ENCODE measurements at places on chromosomes 7 and 10.

- DNase-seq = no peak
Measured at GRCh38 chr7:151408839-151409666, 785 bp downstream of the WDR86 start.

- peak; percentile 52 for DNase-seq
Measured at GRCh38 chr7:116630357-116630756, 41.6 kb upstream of the MET start.

DNA sequence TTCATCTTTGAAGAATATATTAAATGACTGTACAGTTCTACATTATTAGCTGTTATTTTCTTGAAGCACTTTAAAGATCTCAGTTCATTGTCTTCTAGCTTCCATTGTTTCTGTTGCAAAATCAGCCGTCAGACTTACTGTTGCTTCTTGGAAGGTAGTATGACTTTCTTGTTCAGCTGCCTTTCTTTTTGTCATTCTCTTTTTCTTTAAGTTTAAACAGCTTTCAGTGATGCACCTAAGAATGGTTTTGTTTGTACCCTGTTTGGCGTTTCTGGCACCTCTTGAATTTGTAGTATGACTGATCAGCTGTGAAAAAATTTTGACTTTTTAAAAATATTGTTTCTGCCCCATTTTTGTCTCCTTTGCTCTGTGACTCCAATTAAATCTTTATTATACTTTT lies 9.3 kb downstream of the MKLN1 start:
- DNase-seq = peak; percentile 62

- DNase-seq = no peak
Measured at GRCh38 chr10:53898532-53898931, 902.5 kb downstream of the PCDH15 start.

- DNase-seq = peak; percentile 32
Measured at GRCh38 chr10:114045136-114046086, 1.7 kb downstream of the ADRB1 start.

DNA sequence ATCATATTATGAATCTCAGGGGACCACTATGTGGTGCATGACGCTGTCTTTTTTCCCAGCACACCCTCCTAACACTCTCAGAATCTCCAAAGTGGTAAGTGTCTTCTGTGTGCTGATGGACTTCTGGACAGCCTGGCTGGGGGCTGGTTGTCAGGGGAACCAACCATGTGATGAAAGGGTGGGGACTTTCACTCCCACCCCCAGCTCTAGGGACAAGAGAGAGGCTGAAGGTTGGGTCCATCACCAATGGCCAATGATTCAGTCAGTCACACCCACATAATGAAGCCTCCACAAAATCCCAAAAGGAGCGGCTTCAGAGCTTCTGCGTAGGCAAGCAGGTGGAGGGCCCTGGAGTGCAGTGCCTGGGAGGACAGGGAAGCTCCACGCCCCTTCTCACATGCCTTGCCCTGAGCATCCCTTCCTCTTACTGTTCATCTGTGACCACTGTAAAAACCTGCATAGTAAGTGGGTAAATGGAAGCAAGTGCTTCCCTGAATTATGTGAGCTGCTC lies 44.6 kb downstream of the RASGEF1A start:
- no peak for DNase-seq

- DNase-seq = no peak
Measured at GRCh38 chr7:98086281-98086718, 20.4 kb upstream of the LMTK2 start.

- no peak for DNase-seq
Measured at GRCh38 chr10:6786579-6787031, 206.5 kb upstream of the PRKCQ start.

- DNase-seq = no peak
Measured at GRCh38 chr10:49115015-49115795, at the start of gene VSTM4. Gene VSTM4 (minus strand): TSS chr10:49115522. CDS start chr10:49115485, 37 bp downstream.

- no peak for DNase-seq
Measured at GRCh38 chr7:26930845-26931244, 66.5 kb upstream of the SKAP2 start.

GRCh38 chr7:80643336-80643915 lies 5.0 kb downstream of the CD36 start:
- no peak for DNase-seq

DNA sequence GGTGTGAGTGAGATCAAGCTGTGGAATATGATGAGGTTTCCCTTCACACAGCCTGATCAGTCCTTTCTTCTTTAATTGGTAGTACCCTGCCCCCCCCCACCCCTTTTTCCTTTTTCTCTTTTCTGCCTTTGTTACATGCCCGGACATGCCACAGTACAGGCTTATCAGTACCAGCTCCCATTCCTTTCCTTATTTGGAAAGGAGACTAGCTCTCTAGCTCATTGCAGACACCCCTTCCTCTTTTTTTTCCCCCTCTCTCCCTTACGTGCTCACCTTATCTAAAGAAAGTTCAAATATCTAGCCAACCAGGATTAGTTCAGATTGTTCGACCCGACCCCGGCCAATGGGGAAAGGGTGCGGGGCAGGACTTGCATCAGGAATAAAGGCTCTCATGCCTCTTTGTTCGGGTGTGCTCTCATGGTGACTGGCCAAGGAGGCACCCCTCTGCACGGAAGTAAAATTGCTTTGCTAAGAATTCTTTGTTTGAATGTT lies 230.4 kb downstream of the ACTR3B start:
- peak; percentile 30 for DNase-seq

- DNase-seq = no peak
Measured at GRCh38 chr10:117162093-117163060, 24.3 kb upstream of the VAX1 start.

- peak; percentile 37 for DNase-seq
Measured at GRCh38 chr7:148286150-148286549, 304.4 kb upstream of the C7orf33 start.

DNA sequence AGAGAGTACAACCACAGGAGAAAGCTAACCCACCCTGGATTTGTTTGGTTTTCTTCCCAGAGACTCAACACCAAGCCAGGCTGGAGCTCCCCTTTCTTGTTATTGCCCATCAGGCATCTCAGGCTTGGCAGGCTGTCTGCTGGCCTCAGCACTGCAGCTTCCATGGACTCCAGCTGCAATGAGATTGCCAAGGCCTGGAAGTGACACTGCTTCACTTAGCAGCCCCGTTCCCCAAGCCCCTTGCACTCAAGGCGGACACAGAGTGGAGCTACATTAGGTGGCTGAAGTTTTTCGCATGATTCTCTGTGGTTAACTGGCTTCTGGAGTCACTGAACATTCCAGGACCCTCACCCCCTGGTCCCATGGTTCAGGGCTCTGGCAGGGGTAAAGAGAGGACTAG lies 163.1 kb upstream of the GDF10 start:
- DNase-seq = no peak

- peak; percentile 32 for DNase-seq
Measured at GRCh38 chr7:133292631-133293030, 39.8 kb downstream of the EXOC4 start.

- DNase-seq = no peak
Measured at GRCh38 chr10:46240684-46241565, 45.9 kb upstream of the ANTXRL start.

GRCh38 chr10:100510533-100511308 lies 8.9 kb downstream of the SEC31B start:
- no peak for DNase-seq

DNA sequence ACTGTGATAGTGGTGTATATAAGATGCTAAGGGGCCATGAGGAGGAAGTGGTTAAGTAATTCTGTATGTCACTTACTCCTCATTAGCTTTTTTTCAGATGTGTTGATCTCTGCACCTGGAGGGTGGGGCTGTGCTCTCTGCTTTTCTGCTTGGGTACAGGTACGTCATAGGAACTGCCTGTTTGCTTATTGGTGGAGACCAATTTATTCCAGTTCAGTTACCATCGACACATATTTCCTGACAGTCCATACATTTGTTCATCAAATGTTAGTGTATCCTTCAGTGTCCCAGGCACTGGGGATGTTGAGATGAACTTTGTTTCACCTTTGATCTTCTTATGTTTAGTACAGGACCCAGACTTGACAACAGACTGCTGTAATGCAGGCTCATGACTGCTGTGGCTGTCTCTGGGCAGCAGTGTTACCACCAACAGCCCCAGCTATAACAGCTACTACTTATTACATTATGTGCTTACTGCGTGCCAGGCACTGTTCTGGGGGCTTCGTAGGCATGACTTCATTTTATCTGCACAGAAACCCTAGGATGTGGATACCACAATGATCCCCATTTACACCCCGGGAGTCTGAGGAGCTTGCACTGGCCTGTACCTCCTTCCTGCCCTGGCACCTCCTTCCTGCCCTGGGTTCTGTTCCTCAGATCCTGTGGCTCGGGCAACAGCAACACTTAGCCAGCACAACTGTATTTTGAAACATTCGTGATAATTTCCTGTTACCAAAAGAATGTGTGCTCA lies 87.4 kb downstream of the BUB3 start:
- no peak for DNase-seq

DNA sequence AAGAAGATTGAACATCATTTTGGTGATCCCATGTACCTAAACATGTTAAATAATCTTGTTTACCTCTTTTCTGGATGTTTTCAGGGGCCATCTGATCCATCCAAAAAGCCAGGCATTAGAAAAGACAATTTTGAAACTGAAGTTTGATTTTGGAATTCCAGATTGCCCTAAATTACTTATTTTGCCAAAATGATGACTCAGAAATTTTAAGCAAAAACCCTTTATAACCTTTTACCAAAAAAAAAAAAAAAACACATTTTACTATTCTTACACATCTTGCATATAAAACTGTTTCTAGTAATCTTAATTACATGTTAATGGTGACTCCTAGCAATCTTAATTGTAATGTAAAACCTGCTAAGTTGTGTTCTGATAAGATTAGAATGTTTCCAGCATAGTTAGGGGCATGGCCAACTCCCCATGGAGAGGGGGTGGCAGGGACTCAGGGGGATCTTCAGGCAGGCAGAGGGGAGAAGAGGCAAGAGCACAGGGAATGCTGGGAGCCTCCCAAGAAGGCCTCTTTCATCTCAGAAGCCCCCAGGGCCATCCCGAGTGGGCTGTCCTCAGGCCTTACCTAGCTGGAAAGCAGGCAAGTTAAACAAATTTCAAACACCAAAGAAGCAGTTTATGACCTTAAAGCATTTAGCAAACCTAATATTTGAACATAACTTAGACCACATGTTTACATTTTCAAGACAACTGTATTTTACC lies 25.8 kb upstream of the AKR1C3 start:
- DNase-seq = no peak

- DNase-seq = no peak
Measured at GRCh38 chr7:139673230-139673629, 104.6 kb downstream of the HIPK2 start.

- DNase-seq = no peak
Measured at GRCh38 chr7:40419806-40420205, 285.0 kb downstream of the SUGCT start.

DNA sequence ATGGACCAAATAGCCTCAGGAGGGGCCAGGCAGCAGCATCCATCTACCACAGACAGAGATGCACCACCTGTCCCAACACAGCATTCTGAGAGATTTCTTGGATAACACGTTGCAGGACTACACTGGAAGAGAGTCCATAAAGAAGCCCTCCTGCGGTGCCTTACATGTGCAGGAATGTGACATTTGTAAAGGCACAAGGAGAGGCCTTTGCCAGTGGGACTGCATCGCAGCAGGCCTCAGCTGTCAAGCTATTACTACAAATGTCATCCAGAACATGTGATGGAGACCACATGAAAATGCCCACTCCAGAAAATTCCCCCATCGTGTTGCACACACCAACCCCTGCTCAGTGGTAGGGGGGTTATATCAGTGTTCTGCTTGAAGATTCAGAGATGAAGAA lies 77.4 kb downstream of the ATXN7L1 start:
- no peak for DNase-seq

DNA sequence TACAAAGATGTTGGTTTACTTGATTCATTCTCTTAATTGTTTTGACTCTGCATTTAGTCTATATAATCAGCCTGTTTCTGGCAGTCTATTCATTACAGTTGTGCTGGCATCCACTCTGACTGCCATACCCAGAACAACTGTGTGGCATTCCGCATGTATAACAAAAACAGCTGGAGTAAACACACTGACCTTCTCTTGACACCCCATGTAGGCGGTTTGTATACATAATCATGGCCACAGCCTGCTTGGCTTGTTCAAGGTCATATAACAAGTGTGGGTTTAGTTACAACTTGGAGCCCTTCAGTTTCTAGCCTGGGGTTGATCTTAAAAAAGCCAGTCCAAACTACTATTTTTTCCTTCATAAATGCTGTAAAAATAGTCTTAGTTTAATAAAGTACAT lies 70.9 kb downstream of the MBL2 start:
- no peak for DNase-seq

DNA sequence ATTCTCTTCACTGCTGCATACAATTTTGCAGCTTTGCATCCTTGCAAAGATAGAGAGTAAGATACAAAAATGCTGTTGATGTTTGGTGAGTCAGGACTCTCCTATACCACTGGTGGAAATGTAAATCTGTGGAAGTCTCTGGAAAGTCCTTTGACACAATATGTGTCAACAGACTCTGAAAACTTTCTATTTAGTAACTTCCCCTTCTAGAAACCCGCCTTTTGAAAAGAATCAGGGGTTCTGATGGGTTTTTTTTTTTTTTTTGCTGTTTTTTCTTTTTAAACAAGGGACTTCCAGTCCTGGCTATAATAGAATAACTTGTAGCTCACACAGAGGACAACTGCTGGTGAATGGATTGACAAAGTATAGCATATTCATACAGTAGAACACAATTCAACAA lies 16.4 kb downstream of the NOD1 start:
- no peak for DNase-seq

- DNase-seq = peak; percentile 89
Measured at GRCh38 chr10:130136226-130137089, at the start of gene GLRX3. Gene GLRX3 (plus strand): TSS chr10:130136391. CDS start chr10:130136421, 30 bp downstream.

DNA sequence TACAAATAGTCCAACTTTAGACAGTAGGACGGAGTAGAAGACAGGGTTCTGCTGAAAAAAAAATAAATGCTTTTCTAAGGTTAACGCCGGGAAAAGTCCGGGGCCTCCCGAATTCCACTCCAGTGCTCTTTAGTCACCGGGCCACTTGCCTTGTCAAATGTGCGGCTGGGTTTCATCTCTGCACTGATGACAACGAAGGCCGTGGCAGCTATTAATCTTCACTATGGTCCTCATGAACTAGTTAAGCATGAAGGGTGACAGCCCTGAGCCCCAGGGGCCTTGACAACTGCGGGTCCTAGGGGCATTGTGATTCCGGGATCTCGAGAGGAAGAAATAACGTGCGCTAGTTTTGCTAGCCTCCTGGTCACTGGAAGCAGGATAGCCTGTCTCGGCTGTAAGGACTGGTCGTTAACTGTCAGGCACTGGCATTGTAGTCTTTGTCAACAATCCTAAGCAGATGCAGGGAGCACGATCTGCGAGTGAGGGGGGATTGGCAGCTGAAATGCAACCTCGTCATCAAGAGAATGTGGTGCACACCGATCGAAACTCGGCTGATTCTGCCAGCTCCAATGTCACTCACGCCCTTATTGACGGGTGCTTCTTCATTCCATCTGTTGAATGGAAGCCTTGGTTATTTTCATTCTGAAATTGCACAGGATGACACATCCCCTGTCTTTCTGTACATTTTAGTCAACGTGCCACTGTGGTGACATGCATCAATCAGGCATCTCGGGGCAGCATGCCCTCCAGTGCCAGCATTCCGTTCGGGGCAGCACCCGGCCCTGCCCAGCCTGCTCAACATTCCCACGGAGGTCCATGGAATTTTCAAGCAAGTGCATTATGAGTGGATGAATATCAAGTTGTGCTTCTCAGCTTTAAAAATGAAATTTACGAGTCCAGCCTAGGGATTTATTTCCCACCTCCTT lies 51.6 kb upstream of the MGMT start:
- no peak for DNase-seq
